ENCODE measurements at places on chromosomes 16 and 17. TPM values are rescaled to one million over a fixed set of nuclear protein-coding genes. Genes with fewer than 3 reads are reported as not detected.

GRCh38 chr17:72970246-72970645, 122.2 kb downstream of the SLC39A11 start:
- no peaks in the 10 kb centered on the region for H3K36me3 ChIP-seq
- H3K4me1 ChIP-seq = no peaks in the 10 kb centered on the region
- H3K4me3 ChIP-seq = no peak overlapping the region
- H3K27ac ChIP-seq = no peak overlapping the region

GRCh38 chr17:50471009-50471905, 2.6 kb upstream of the CHAD start:
- H3K4me1 ChIP-seq = no peaks in the 10 kb centered on the region
- H3K4me3 ChIP-seq = no peak overlapping the region
- no peak overlapping the region for H3K27ac ChIP-seq

DNA sequence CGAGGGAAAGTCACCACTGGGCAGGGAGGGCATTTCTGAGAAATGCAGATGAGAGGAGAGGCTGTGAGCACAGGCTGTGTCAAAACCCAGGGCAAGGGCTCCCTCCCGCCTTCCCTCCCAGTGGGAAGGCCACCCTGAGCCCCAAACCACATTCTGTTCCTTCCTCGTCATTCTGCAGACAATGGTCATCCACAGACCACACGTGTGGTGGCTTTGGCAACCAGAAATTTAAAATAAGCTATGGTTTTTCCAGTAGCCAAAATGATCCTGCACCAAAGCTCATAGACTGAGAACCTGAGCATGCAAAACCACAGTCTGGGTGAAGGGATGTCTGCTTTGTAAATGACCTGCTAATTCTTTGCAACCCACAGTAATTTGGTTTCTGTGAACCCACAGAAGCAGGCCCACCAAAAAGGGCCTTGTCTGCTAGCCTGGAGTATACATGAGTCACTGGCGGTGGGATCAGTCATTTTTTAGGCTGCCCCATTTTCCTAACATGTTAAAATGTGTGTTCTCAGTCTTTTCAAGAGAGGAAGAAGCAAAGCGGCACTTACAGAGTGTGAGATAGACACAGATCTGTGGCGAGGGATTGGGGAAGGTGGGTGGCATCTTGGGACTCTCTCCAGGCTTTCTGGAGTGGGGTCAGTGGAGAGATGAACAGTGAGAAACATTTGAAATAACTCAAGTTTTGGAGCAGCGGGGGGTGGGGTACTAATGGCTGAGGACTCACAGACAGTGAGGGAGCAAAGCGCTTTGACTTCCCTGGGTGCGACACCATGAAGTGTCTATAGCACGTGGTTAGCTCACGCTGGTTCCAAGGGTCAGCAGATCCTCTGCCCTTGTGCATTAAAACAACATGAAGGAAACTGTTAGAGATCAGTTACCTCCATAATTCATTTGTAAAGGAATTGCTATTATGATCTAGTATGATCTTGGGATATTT, 20.5 kb downstream of the GRB7 start:
- peak overlapping the region; percentile 98 for H3K27ac ChIP-seq
- DNase-seq = no peak
- H3K27me3 ChIP-seq = no peaks in the 10 kb centered on the region

- no peaks in the 10 kb centered on the region for H3K27me3 ChIP-seq
- peaks cover 10% of the 10 kb centered on the region for H3K36me3 ChIP-seq
- H3K4me3 ChIP-seq = no peak overlapping the region
- no peak for DNase-seq
- no peaks in the 10 kb centered on the region for H3K4me1 ChIP-seq
These were observed 30.0 kb upstream of the CLEC18A start for GRCh38 chr16:69921127-69921526.

GRCh38 chr17:82126556-82127314, 28.7 kb upstream of the FASN start:
- peaks cover 38% of the 10 kb centered on the region for H3K4me1 ChIP-seq
- H3K27ac ChIP-seq = peak overlapping the region; percentile 90
- DNase-seq = peak; percentile 91
- H3K4me3 ChIP-seq = peak overlapping the region; percentile 31
- H3K27me3 ChIP-seq = no peaks in the 10 kb centered on the region
- H3K36me3 ChIP-seq = no peaks in the 10 kb centered on the region

DNA sequence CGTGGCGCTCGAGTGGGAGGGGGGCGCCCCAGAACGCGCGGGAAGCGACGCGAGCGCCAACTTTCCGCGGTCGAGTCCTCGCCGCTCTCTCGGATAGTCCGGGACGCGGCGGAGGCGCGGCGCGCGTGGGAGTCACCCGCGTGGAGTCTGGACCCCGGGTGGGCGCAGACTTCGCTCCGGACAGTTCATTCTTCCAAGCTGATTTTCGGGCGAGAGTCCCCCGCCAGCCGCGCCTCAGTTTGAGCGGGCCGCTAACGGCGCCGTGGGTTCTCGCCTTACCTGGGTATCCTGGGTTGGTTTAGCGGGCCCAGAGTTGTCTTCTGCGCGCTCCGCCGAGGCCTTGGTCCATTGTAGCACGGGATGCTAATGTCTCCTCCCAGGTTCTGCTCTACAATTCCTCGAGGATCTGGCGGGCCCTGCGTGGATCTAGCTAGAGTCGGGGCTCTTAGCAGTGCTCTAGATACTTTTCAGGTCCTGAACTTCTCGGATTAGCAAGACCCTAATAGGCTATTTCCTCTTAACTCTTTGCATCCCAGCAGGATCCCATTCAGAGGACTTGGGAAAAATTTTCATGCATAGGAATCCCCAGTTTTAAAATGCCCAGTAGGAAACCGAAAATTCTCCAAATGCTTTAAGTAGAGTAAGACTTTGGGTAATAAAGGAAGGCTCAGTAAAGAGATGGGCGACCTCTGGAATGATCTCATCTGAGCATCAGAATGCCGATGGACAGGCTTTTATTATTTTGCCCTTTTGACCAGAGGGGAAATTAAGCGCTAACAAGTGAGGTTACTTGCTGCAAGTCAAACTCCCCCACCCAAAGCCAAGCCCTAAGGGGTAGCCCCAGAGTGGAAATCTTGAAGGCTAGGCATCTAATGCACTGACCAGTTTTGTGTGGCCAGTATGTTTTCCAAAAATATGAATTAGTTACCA, 537 bp upstream of the GJC1 start:
- no peaks in the 10 kb centered on the region for H3K36me3 ChIP-seq
- H3K27ac ChIP-seq = no peak overlapping the region
- H3K4me1 ChIP-seq = peaks cover 11% of the 10 kb centered on the region

DNA sequence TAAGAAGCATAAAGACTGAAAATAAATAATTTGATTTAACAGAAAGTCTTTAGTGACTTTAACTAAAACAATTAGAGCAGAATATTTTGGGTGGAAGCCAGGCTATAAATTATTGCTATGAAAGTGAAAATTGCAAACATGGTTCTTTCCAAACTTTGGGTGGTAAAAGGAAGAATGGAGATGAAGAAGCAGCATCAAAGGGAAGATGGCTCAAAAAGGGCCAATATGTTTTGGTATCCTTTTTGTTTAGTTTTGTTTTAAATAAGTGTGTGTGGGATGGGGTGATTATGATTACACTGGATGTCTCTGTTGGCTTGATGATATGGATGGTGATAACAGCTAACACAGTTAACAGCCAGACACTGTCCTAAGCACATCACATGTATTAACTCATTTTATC, 153.7 kb downstream of the CYB561 start:
- H3K4me3 ChIP-seq = no peak overlapping the region
- H3K27me3 ChIP-seq = no peaks in the 10 kb centered on the region

- no peaks in the 10 kb centered on the region for H3K36me3 ChIP-seq
- no peak for DNase-seq
- H3K4me1 ChIP-seq = peaks cover 7% of the 10 kb centered on the region
- H3K27ac ChIP-seq = no peak overlapping the region
- H3K4me3 ChIP-seq = no peak overlapping the region
- no peaks in the 10 kb centered on the region for H3K27me3 ChIP-seq
These were observed 3.0 kb downstream of the OTOA start for GRCh38 chr16:21666772-21667171.

GRCh38 chr16:4980691-4981090, 22.6 kb downstream of the SEC14L5 start:
- H3K27ac ChIP-seq = no peak overlapping the region
- DNase-seq = no peak
- H3K36me3 ChIP-seq = no peaks in the 10 kb centered on the region
- no peaks in the 10 kb centered on the region for H3K27me3 ChIP-seq
- H3K4me3 ChIP-seq = no peak overlapping the region

The NPIPB8 gene
- 3.7 TPM for total RNA-seq

The KRTAP1-1 gene
- not detected for total RNA-seq

The FBXO39 gene
- total RNA-seq = 1.4 TPM

The TIMP2 gene
- total RNA-seq = 5.5 TPM

The TK1 gene
- 1.7 TPM for total RNA-seq

The PRDM7 gene
- not detected for total RNA-seq
